ENCODE measurements at places on chromosomes 11 and 22.
A peak's percentile ranks its signal among the peaks of the same experiment; 100 is the strongest.

GRCh38 chr11:130813638-130814037 is 102.6 kb downstream of the SNX19 start:
- H3K36me3 ChIP-seq, result no peaks in the 10 kb centered on the region
- H3K4me3 ChIP-seq, result no peak overlapping the region
- no peak for DNase-seq
- no peaks in the 10 kb centered on the region for H3K27me3 ChIP-seq
- no peak overlapping the region for H3K27ac ChIP-seq
- peaks cover 13% of the 10 kb centered on the region for H3K4me1 ChIP-seq

- H3K27ac ChIP-seq, result no peak overlapping the region
- H3K4me3 ChIP-seq, result no peak overlapping the region
- no peaks in the 10 kb centered on the region for H3K36me3 ChIP-seq
- no peaks in the 10 kb centered on the region for H3K4me1 ChIP-seq
- no peaks in the 10 kb centered on the region for H3K27me3 ChIP-seq
These were observed 45.4 kb downstream of the TP53I11 start for GRCh38 chr11:44905131-44905866.

DNA sequence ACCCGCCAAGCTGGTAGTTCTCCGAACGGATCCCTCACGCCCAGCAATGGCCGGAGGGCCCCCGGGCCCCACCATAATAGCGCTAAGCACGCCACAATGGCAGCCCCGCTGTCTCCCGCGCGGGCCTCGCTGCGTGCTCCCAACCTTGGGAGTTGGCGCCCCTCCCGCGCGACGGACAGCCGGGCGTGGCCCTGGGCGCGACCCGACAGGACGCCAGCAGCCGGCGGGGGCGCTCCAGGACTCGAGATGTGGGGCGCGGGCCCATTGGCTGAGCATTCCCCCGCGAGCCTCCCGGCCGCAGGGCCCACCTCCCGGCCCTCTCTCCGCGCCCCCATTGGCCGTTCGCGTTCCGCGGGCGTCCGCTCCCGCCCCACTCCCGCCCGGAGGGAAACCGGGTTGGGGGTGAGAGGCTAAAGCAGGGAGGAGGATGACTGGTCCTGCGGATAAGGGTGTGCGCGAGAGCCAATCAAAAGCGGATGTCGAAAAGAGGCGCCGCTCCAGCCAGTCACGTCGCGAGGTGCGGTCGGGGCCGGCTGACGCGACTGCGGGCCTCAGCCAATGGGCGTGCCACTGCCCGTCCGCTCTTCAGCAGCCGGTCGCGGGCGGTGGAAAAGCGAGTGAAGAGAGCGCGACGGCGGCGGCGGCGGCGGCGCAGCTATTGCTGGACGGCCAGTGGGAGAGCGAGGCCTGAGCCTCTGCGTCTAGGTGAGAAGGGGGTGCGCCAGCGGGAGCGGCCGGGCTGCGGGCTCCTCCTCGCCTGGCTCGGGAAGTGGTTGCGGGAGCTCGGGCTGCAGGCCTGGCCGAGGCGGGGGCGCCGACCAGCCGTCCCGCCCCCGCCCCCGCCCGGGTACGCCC is at the start of gene FAR1:
FAR1 (plus strand) TSS at position 567 of the 855 bp plus-strand sequence. CDS start 26,098 bp downstream, outside the sequence.
- H3K4me3 ChIP-seq, result peak within 1 kb of the TSS; percentile 76
- peak; percentile 98 for DNase-seq
- H3K27me3 ChIP-seq, result no peaks in the 10 kb centered on the region
- peak within 1 kb of the TSS; percentile 72 for H3K27ac ChIP-seq
- H3K36me3 ChIP-seq, result 0 out of 2 replicates have a peak, but pooled peaks cover 2% of the 10 kb centered on the region

GRCh38 chr11:95577716-95578460 is 211.7 kb downstream of the FAM76B start:
- no peak overlapping the region for H3K27ac ChIP-seq
- no peak overlapping the region for H3K4me3 ChIP-seq
- DNase-seq, result no peak
- H3K27me3 ChIP-seq, result no peaks in the 10 kb centered on the region

DNA sequence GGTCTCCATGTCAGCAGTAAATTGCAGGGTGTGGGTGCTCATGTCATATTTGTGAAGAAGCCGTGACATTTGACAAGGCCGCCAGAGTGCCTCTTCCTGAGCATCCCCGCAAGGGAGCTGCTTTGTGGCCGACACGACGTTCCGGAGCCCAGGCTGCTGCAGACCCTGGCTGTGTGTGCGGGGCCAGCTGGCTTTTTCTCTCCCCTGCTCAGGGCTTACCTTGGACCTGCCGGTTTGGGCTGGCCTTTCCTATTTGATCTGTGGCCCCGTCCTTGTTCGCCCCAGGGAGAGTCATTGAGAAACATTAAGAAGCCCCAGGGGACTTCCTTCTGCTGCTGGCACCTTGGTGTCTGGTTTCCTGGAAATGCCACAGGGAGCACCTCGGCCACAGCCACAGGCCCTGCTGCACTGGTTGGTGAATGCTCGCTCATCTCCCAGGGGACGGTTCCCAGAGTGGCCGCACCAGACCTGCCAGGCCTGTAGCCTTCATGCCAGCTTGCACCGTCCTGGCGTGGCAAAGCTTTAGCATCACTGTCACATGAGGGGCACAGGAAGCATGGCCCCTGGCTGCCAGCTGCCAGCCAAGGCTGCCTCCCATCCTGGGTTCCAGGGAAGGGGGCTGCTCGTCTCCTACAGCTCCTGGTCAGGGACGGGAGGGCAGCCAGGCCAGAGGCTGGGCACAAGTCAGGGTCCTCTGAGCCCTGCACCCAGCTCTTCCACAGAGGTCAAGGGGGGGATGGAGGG is 5.4 kb downstream of the GRK2 start:
- no peak overlapping the region for H3K4me3 ChIP-seq
- H3K36me3 ChIP-seq, result no peaks in the 10 kb centered on the region
- H3K27ac ChIP-seq, result peak overlapping the region; percentile 11
- H3K4me1 ChIP-seq, result peaks cover 75% of the 10 kb centered on the region
- no peaks in the 10 kb centered on the region for H3K27me3 ChIP-seq

DNA sequence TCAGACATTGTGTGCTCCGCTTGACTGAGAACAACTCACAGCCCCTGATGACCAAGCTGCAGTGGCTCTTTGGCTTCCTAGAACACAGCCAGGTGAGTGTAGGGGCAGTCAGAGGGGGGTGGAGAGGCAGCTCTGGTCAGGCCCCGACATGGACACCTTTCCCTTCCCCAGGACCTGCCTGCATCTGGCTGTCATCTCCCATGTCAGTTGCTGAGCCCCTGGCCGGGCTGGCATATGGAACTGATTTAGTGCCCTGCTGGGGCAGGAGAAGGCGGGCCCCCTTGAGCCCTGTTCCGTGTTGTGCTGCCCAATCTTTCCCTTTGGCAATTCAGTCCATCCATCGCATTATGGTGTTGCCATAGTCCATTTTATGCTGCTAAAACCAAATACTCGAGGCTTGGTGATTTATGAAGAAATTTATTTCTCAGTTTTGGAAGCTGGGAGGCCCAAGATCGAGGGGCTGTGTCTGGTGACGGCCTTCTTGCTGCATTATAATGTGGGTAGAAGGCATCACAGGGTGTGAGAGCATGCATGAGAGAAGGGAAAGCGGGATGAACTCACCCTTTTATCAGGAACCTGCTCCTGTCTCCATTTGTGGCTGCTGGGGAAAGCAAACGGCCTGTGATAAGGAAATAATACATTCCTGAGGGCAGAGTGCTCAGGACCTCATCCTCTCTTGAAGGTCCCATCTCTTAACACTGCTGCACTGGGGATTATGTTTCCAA is 19.0 kb downstream of the USP35 start:
- no peak for DNase-seq
- peaks cover 5% of the 10 kb centered on the region for H3K4me1 ChIP-seq
- H3K27me3 ChIP-seq, result no peaks in the 10 kb centered on the region
- no peak overlapping the region for H3K27ac ChIP-seq
- H3K36me3 ChIP-seq, result no peaks in the 10 kb centered on the region

All from MM.1S (cell line).